ENCODE measurements at places on chromosomes 1 and 21. TPM values are rescaled to one million over a fixed set of nuclear protein-coding genes. Genes with fewer than 3 reads are reported as not detected.

GRCh38 chr1:91148641-91149069 lies 126.8 kb upstream of the ZNF644 start:
- H3K27ac ChIP-seq = no peak overlapping the region
- no peak for DNase-seq
- no peaks in the 10 kb centered on the region for H3K4me1 ChIP-seq
- no peaks in the 10 kb centered on the region for H3K27me3 ChIP-seq
- no peak overlapping the region for H3K4me3 ChIP-seq
- H3K36me3 ChIP-seq = no peaks in the 10 kb centered on the region

GRCh38 chr1:154440036-154440804 lies 35.1 kb downstream of the IL6R start:
- H3K27ac ChIP-seq = no peak overlapping the region
- no peak for DNase-seq
- H3K27me3 ChIP-seq = no peaks in the 10 kb centered on the region
- peaks cover 6% of the 10 kb centered on the region for H3K4me1 ChIP-seq

DNA sequence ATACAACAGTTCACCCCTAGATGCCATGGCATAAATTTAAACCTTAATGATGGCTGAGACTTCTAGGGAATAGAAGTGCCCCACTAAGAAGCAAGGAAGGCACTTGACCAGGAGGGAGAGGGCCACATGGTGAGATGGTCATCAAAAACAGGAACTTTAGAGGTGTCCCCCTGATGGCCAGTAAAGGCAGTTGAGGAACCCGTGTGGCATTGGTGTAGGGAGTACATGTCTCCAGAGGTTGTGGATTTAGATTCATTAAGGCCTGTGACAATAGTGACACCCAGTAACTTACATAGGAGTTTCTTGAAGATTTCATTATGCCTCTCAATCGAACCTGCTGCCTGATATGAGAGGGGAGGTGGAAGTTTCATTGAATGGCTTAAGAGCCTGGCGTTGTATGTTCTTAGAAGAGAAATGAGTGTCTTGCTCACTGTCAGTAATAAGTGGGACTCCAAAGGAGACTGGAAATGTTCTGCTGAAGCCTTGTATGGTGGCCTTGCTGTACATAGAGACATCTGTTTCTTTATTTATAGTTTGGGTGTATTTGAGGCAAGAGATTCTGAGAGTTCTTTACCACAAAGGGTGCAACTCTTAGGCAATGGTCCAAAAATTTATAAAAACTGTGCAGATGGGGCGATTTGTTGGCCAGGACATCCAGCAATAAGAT lies 27.9 kb downstream of the EDARADD start:
- H3K27me3 ChIP-seq = no peaks in the 10 kb centered on the region
- no peaks in the 10 kb centered on the region for H3K4me1 ChIP-seq
- H3K36me3 ChIP-seq = no peaks in the 10 kb centered on the region

DNA sequence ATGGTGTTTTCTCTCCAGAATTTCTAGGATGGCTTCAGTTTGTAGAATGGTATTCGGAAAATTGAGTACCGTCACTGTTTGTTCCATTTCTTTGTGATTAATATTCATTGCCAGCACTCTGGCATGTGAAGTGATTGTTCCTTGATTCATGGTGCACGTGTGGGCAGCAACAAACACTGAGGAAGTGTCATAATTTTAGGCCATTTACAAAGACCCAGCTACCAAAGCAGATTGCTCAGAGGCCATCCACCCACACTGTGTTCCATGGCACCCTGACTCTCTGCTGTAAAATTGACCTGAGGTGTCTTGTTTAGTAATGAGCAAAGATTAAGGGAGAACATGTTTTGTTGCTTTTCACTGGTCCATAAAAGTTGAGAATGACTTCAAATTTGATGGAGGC lies 250.9 kb upstream of the FMN2 start:
- H3K4me3 ChIP-seq = no peak overlapping the region
- no peaks in the 10 kb centered on the region for H3K36me3 ChIP-seq
- DNase-seq = no peak
- H3K4me1 ChIP-seq = no peaks in the 10 kb centered on the region
- H3K27me3 ChIP-seq = no peaks in the 10 kb centered on the region

KIF26B gene
- 17.4 TPM for total RNA-seq

LMX1A gene
- not detected for total RNA-seq

MATN1 gene
- total RNA-seq = 1.7 TPM

Data from uterus (tissue), 4 donors.